ENCODE measurements at places on chromosomes 5 and 9. TPM values are rescaled to one million over a fixed set of nuclear protein-coding genes. Genes with fewer than 3 reads are reported as not detected.

Gene BRINP1
- not detected for polyA plus RNA-seq

Gene TSSK1B
- not detected for polyA plus RNA-seq

Gene SPATA31C1
- polyA plus RNA-seq = not detected

Gene FBP2
- not detected for polyA plus RNA-seq

Gene IFNA5
- polyA plus RNA-seq = not detected

Gene SKP2
- polyA plus RNA-seq = 7.9 TPM

Gene BTNL3
- polyA plus RNA-seq = 0.22 TPM

Gene PCDHB6
- 0.33 TPM for polyA plus RNA-seq

Gene OGN
- polyA plus RNA-seq = 10.6 TPM

Gene FOXD4L5
- 0.11 TPM for polyA plus RNA-seq

Gene ECSCR
- 8.5 TPM for polyA plus RNA-seq
